ENCODE measurements at places on chromosomes 6 and 20.
A peak's percentile ranks its signal among the peaks of the same experiment; 100 is the strongest.

DNA sequence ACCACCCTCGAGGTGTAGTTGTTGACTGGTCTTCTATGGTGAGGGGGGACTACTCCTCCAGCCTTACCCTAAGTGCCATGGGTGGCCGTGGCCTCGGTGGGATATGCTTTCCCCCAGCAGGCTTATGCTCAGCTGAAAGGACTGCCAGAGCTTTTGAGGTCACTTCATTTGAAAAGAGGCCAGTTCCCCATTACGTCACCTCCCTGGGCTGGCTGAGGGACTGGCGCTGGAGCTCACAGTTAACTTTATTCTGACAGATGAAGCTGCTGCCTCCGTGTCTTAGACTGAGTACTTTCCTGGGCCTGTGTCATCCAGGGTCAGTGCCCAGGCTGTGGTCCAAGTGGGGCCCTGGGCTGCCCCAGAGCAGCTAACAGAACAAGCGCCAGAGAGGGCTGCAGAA, 42.8 kb upstream of the PCMTD2 start:
- DNase-seq: no peak

- no peak for DNase-seq
Observed at GRCh38 chr20:37987602-37988290, 45.5 kb downstream of the TTI1 start.

- no peak for DNase-seq
Observed at GRCh38 chr6:36781669-36782068, 57.6 kb downstream of the CPNE5 start.

GRCh38 chr20:56605261-56605996, 23.7 kb upstream of the TFAP2C start:
- DNase-seq: no peak

- DNase-seq: no peak
Observed at GRCh38 chr6:42419490-42420280, 32.0 kb downstream of the TRERF1 start.

- DNase-seq: peak; percentile 70
Observed at GRCh38 chr20:18587665-18588573, at the start of gene DTD1. Gene DTD1, plus strand, starts transcription at chr20:18588054. Its CDS starts 19 bp downstream, at chr20:18588073.

- no peak for DNase-seq
Observed at GRCh38 chr6:7150381-7151064, 42.8 kb downstream of the RREB1 start.

DNA sequence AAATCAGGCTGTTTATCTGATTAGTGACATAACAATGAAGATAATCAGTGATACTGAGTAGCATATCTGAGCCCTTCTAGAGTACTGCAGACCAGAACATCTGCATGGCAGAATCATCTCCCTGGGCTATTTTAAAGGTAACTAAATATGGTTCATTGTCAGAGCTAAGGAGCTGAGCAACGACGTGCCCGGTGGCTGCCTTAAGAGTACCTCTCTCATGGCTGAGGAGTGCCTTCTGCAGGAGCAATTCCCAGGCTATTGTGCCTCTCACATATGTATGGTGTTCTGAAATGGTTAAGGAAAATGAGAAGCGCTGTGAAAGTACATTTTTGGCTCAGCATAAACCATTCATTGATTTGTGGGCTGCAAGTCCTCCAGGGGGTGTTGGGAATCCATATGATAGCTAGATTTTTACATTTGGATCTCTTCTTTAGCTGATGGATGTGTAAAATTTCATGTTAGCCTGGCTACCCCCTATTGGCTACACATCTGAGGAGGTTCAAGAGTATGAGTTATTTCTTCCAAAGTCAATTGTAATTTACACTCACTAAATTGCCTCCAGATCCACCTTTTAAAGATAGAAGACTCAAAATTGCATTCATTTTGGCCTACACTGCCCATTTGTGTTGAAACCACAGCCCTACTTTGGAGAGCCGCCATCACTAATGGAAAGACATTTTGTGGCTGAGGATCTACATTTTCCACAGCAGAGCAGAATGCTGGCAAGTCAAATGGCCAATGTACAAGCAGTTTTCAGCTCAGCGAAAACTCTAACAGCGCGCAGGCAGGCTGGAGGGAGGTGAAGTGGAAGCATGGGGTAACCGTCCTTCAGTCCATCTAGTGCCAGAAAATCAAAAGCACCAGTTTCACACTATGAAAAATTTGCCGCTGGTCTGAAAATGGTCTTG, 198.0 kb downstream of the SIM1 start:
- no peak for DNase-seq

DNA sequence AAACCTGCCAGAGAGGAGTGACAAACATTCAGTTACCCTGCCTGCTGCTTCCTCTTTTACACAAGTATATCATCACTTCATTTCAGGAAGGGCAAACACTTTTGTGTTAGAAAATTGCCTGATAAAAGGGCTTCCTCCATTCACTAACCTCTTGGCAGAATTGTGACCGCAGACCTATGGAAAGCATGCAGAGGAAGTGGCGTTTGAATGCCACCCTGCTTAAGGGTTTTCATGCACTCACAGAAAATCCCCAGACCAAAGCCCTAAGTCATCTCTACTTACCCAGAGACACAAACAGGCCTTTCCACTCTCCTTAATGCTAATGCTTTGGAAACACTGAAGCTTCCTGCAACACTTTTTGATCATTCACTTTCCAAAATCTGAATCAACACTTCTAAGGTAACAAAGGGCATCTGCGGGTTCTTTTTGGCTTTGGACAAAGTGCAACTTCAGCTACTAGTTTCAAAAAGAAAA, 22.1 kb upstream of the RALGAPA2 start:
- no peak for DNase-seq

- no peak for DNase-seq
Observed at GRCh38 chr6:108312605-108313004, 17.8 kb downstream of the AFG1L start.

DNA sequence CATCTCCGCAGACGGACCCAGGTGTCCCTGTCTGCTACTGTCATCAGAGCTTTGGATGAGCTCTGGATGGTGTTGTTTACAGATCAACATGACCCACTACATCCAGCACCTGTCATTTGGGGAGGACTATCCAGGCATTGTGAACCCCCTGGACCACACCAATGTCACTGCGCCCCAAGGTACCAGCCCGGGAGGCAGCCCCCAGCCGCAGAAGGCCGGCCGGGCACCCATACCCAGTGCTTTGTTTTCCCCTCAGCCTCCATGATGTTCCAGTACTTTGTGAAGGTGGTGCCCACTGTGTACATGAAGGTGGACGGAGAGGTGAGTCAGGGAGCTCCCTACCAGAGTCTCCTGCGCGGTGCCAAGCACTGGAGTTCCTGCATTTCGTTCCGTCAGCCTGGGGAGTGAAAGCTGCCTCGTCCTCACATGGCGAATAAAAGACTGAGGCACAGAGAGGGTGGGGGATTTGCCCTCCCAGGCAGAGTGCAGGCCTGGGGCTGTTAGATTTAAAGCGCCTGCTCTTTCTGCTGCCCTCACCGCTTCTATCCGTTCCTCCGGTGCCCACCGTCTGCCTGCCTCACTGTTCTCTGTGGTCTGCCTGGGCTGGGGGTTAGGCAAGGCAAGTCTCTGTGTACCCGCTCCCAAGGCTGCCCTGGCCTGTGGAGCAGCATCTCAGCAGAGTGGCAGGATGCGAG, 14.2 kb downstream of the ERGIC3 start:
- no peak for DNase-seq

- no peak for DNase-seq
Observed at GRCh38 chr6:150783813-150784212, 81.7 kb upstream of the MTHFD1L start.

- DNase-seq: no peak
Observed at GRCh38 chr20:54468082-54468481, 7.3 kb upstream of the DOK5 start.

GRCh38 chr20:362271-363254, 15.7 kb downstream of the NRSN2 start:
- DNase-seq: no peak

DNA sequence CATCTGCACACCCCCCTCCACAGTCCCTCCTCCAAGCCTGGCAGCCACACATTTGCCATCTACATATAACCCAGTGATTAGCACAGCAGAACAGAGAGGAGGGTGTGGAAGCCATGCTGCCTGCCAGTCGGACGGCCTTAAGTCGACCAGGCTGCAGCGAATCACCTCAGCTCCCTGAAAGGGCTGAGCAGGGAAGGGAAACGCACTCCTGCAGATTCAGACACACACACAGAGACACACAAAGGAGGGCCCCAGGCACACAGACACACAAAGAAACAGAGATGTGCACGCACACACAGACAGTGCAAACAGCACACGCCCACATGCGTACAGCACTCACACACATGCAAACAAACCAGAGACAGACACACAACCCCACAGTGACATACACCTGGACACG, 11.2 kb upstream of the SIRPA start:
- no peak for DNase-seq

- no peak for DNase-seq
Observed at GRCh38 chr20:64048402-64049044, 916 bp downstream of the SOX18 start.

DNA sequence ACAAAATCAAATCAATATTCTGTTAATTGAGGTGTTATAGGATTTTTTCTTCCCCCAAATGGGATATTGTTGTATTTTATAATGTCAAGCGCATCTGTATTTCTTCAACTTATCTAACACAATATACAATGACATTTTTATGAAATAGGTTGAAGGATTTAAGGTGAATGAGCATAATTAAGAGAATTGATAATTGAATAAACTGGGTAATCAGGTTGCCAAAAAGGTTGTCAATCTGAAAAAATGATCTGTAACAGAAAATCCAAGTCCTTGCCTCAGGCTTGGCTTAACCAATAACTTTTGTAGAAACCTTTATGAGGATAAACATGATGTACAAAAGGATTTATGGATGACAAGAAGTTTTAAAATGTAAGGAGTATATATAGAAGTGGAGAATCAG, 1101.7 kb upstream of the EYS start:
- no peak for DNase-seq

GRCh38 chr20:21089391-21089790, 16.8 kb downstream of the LINC00237 start:
- DNase-seq: no peak

GRCh38 chr6:34664256-34664971, 32.2 kb downstream of the ILRUN start:
- no peak for DNase-seq

DNA sequence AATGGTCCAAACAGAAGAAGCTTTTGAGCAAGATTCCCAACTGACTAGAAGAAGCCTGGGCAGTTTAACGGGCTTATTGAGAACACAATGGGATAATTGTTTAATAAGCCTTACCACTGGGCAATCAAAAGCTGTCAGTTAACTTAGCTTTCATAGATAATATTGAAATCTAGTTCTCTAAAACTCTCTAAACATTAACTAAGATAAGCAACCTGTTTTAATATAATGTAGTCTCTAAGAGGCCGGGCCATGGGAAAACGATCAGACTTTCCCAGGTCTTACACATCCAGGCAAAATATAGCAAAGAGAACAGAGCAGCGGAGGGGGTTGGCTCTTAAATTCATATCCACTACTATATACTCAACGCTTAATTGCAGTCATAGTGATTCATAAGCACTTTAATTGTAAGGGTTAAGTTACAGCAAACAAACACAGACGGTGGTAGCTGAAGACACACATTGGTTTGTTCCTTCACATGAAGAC, 128.0 kb upstream of the FAM83B start:
- DNase-seq: no peak

DNA sequence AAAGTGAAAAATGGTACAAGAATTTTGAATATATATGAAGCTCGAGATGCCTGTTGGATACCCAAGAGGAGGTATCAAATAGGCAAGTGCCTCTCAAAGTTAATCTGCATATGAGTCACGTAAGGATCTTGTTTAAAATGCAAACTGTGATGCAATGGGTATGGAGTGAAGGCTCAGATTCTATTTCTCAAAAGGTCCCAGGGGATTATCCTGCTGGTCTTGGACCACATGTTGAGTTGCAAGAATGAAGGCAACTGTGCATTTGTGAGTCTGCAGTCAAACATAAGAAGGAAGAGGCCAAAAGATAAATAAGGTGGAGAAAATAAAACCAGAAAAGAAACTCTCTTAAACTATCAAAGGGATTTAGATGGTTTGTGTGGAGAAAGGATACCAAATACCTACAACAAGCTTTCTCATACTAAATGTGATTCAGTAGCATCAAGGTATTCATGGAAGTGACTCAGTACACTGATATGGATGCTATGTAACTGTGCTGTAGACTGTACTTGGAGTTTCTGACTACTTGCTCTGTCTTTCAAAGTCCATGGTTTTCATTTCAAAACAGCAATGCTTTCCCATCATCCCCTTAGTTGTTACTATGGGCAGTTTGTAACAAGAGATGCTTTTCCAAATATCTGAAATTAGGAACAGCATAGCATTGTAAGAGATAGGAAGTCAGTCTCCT, 106.3 kb downstream of the GFRAL start:
- DNase-seq: no peak

- no peak for DNase-seq
Observed at GRCh38 chr6:14948586-14949245, 297.2 kb upstream of the JARID2 start.

GRCh38 chr6:5367510-5367909, 106.2 kb downstream of the FARS2 start:
- no peak for DNase-seq

GRCh38 chr6:28337121-28337520, 1.2 kb upstream of the ZSCAN31 start:
- no peak for DNase-seq

GRCh38 chr20:61311656-61312387, 59.8 kb downstream of the CDH4 start:
- no peak for DNase-seq

- no peak for DNase-seq
Observed at GRCh38 chr20:24138196-24138857, 149.7 kb upstream of the GGTLC1 start.

DNA sequence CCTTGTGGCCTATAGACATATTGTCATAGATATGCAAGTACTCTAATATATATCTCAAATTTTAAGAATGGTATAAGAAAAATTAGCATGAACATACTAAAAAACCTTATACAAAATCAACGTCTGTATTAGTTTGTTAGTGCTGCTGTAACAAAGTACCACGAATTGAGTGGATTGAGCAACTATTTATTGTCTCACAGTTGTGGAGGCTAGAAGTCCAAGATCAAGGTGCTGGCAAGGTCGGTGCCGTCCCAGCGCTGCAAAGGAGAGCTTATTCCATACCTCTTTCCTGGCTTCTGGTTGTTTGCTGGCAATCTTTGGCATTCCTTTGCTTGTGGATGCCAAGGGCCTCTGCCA, 317.6 kb upstream of the FERMT1 start:
- DNase-seq: no peak
